Natural killer cell treated with Interleukin-12 subunit alpha and Interleukin-12 subunit beta and Interleukin-15 and Interleukin-18, amount 100 ng/mL, for 72 hours (primary cell): ENCODE measurements at places on chromosomes 1 and 21. TPM values are rescaled to one million over a fixed set of nuclear protein-coding genes. Genes with fewer than 3 reads are reported as not detected.
A peak's percentile ranks its signal among the peaks of the same experiment; 100 is the strongest.

DNA sequence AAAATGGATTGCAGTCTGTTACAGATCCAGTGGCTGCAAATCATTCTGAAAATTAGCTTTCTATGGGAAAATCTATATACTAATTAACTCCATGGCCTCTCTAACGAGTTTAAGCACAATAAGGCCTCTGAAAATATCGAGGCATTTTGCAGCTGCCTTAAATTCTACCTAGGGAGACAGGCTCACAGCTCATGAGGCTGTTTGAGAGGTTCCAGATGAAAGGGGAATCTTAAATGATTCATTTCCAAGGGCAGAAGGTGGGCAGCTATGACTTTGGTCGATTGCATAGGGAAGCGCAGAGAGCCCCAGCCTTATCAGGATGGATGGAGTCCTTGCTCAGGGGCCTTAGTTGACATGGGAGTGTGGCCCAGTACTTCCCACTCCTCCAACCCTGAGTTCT, 216.8 kb upstream of the POU3F1 start:
- DNase-seq: no peak

- no peak for DNase-seq
Observed at GRCh38 chr1:214565310-214565709, 13.9 kb upstream of the PTPN14 start.

- no peak for DNase-seq
Observed at GRCh38 chr1:2209400-2210083, 15.0 kb upstream of the FAAP20 start.

DNA sequence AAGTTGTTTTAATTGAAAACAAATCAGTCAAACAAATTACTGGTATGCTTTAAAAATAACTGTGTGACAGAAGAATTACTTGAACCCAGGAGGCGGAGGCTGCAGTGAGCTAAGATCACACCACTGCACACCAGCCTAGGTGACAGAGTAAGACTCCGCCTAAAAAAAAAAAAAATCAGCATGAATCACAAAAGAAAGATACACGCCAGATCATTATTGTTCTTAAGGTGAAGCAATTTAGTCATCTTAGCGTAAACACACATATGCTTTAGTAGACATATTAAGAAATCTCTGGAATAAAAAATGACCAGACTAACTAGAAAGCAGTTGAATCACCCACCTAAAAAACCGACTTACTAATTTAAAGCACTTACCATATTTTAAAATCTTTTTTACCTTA, 20.2 kb downstream of the RERE start:
- DNase-seq: no peak

- no peak for DNase-seq
Observed at GRCh38 chr1:6467224-6467623, 1.3 kb upstream of the TNFRSF25 start.

DNA sequence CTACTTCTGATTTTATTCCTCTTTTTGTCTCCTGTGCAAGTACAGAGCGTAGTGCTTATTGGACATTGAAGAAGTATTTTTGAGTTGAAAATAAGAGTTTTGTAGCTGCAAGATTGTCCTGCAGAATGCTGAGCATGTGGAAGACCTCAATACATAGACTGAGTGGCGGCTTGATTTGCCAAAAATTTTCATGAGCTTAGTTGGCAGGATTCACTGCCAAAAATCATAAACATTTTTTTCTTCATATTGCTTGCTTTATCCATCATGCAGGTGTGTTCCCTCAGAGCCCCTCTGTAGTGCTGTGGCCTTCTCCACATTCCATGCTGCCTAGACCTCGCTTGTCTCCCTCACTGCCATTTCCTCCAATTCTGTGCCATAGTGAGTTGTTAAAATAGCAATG, 100.1 kb downstream of the DUSP10 start:
- DNase-seq: no peak

DNA sequence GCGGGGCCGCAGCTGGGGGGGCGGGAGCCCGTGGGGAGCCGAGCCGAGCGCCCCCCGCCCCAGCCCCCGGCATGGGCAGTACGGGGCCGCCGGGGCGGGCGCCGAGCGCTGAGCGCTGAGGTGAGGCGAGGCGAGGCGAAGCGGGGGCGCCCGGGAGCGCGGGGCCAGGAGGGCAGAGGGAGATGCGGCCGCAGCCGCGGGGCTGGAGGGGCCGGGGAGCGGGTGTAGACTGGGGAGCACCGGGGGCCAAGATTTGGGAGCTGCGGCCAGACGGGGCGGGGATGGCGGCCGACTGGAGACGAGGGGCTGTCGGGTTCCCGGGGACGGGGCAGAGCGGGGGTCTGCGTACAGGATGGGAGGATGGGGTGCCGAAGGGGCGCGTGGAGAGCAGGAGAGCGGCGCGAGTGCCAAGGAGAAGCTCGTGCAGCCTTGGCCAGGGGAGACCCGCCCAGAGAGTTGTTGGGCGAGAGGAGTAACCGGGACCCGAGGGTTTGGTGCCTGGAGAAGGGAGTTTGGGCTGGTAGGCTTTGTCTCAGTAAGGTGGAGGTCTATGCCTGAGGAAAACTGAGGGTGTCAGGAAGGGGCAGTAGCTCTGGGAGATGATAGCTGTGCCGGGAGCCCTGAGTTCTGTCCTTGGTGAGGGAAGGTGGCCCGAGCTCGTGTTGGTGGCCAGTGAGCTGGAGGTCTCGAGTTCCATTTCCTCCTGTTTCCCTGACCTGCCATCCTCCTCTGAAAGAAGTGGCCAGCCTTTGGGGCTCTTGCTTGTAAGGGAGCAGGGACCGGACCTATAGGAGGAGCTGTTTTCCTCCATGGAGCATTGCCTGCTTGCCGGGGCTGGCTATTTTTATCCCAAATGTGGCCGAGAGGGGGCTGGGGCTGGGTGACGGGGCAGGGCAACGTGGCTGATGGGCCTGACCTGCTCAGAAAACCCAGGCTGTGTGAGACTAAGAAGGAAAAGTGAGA, 539 bp downstream of the ATP8B2 start:
- no peak for DNase-seq

GRCh38 chr1:178986204-178986603, 39.5 kb upstream of the FAM20B start:
- DNase-seq: no peak

DNA sequence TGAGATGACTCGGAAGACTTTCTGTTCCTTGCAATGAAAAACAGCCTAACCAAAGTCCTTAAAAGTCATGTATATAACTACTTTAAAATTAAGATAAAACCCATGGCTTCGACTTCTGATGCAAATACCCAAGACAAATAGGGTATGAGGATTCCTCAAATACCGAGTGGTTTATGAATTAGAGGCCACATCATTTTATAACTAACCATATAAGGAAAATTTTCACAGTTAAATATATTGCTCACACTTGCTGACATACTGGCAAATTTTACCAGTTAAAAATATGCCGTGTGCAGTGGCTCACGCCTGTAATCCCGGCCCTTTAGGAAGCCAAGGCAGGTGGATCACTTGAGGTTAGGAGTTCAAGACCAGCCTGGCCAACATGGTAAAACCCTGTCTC, 5.4 kb downstream of the RERE start:
- no peak for DNase-seq

- DNase-seq: no peak
Observed at GRCh38 chr1:209154912-209155311, 428.6 kb upstream of the CAMK1G start.

DNA sequence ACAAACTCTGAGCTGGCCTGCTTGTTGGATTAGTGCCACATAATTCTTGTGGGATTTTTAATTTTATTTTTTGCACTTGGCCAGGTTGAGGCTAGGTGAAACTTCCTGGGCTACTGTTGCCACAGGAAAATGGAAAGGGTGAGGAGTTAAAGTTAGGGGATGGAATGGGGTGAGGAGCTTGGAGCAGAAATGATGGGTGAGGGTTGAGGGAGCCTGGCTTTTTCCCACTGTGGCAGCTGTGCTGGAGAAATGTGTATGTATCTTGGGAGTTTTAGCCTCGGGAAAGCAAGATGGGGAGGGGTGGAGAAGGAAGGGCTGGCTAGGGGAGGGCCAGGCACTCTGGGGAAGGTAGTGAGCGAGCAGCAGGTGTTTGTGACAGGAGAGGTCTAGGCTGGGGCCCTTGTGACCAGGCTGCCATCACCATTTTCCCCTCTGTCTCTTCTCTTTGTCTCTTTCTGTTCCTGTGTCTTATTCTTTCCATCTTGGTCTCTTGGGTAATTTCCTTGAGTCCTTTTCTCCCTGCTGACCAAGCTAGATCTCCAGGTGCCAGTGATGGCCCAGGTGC, 2.0 kb downstream of the ZNF687 start:
- DNase-seq: no peak

DNA sequence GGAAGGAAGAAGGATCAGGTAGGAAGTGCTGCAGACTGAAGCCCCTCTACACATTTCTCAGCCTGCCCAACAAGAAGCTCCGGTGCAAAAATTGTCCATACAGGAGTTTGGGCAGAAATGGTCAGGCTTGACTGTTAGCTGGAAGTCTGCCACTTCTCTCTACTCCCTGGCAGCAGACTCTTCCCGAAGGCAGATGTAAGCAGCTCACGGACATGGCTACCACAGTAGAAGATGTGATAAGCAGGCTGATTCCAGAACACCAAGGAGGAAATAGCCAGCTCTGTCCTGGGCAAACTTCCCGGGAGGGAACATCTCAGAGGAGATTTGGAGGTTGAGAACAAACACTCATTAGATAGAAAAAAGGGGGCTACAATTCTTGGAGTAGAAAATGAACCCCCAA, 52.6 kb downstream of the TRABD2B start:
- no peak for DNase-seq

DNA sequence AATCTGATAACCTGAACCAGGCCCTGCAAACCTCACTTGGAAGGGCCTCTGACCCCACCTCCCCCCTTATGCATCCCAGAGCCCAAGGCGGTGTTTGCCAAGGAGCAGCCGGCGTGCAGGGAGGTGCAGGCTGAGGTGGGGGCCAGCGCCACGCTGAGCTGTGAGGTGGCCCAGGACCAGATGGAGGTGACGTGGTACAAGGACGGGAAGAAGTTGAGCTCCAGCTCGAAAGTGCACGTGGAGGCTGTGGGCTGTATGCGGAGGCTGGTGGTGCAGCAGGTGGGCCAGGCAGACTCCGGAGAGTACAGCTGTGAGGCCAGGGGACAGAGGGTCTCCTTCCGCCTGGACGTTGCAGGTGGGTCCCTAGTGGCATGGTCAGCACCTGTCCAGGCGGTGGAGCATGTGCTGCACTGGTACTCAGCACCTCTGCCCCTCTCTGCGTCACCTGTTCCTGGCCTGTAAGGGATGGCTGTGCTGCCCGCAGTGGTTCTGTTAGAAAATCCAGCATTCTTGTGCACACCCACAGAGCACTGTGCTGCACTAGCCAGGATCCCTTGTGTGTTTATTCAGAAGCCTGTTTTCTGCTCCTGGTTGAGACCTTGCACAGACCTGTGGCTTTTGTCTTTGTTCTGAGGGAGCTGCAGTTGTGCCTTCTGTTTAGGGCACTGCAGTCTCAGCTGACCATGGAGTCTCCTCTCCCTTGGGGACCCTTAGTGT, 11.6 kb downstream of the OBSCN start:
- DNase-seq: no peak

DNA sequence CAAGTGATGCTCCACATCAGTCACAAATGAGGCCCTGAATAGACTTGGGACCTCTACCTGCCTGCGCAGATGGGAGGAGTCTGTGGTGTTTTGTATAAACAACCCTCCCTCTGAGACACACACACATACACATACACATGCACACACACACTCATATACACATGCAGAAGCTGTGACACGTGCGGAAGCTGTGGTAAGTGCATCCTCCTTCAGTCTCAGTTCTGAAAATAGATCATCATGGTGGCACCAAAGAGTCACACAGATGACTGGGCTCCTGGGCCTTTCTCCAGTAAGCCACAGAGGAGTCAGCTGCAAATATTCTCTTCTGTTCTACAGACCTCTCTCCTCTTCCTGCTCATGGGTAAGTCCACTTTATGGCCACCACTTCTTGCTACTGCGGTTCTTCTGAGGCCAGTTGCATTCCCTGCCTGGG, at the start of gene LY9:
LY9 (plus strand) TSS at position 224 of the 433 bp plus-strand sequence; CDS start at position 238, 14 bp downstream.
- peak; percentile 83 for DNase-seq

GRCh38 chr1:205578780-205579571, 52.8 kb downstream of the ELK4 start:
- DNase-seq: no peak

GRCh38 chr1:199956005-199956404, 71.5 kb upstream of the NR5A2 start:
- no peak for DNase-seq

- DNase-seq: no peak
Observed at GRCh38 chr1:21865943-21866706, 54.1 kb downstream of the LDLRAD2 start.

- no peak for DNase-seq
Observed at GRCh38 chr1:89286549-89287180, 14.0 kb upstream of the GBP5 start.

DNA sequence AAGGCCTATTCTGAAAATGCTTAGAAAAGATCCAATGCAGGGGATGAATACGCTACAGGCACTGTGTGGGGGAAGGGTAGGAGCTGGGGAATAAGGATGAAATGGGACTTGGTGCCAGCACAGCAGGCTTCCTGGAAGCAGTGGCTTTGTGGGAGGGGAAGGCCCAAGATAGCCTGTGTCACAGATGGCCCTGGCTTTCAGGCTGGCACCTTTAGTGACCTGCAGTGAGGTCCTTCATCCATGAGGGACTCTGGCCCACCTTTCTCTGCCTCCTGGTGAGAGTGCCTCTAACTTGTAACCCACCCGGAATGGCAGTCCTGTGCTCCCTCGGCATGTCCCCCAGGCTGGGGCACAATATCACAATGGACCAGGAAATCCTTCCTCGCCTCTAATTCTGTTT, 919 bp downstream of the CHI3L1 start:
- DNase-seq: no peak

GRCh38 chr1:221076391-221076811, 197.2 kb downstream of the HLX start:
- DNase-seq: no peak

- DNase-seq: no peak
Observed at GRCh38 chr1:29901624-29902325, 665.5 kb downstream of the PTPRU start.

DNA sequence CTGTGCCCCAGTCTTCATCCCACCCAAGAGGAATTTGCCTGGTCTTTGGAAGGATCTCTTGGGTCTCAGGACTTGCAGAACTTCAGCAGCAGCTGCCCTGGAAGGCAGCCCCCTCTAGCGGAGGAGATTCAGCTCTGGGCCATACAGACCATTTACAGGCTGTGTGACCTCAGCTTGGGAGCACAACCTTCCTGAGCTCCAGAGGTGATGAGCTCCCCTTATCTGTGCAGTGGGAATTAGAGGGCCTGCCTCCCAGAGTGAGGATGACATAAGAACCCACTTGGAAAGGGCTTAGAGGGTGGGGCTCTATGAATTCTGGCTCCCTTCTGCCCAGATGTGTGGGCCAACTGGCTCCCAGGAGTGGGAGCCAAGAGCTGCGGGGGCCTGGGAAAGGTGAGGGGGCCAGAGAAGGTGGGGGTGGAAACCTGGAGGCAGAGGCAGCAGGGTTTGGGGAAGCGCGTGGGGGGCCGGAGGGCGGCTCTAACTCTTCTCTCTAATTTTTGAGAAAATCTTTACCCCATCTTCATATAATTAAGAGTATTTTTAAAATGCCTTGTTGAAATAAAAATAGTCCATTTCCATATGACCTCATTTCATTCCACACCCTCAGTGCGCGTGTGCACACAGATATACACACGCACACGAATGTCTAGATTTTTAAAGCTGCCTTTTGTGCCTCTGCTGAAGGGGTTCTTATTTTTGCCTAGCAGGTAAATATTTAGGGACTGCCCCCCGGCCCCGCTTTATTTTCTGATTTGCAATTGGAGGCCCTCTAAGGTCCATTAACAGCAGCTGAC, 21.5 kb downstream of the EPHB2 start:
- no peak for DNase-seq

CLDN8 gene
- not detected for total RNA-seq

LCE1D gene
- not detected for total RNA-seq

FCRLB gene
- total RNA-seq: 0.42 TPM

LCE2B gene
- total RNA-seq: not detected

NBPF3 gene
- 16.5 TPM for total RNA-seq

CPLANE2 gene
- 3.2 TPM for total RNA-seq

GBP5 gene
- total RNA-seq: 305 TPM

FAM177B gene
- total RNA-seq: 0.98 TPM

LGR6 gene
- total RNA-seq: 5.8 TPM
